ENCODE measurements at places on chromosomes 1 and 21.

- DNase-seq: no peak
Measured at GRCh38 chr1:247905181-247905580, 9.8 kb downstream of the OR2W3 start.

- no peak for DNase-seq
Measured at GRCh38 chr1:41678111-41678878, 193.8 kb upstream of the EDN2 start.

DNA sequence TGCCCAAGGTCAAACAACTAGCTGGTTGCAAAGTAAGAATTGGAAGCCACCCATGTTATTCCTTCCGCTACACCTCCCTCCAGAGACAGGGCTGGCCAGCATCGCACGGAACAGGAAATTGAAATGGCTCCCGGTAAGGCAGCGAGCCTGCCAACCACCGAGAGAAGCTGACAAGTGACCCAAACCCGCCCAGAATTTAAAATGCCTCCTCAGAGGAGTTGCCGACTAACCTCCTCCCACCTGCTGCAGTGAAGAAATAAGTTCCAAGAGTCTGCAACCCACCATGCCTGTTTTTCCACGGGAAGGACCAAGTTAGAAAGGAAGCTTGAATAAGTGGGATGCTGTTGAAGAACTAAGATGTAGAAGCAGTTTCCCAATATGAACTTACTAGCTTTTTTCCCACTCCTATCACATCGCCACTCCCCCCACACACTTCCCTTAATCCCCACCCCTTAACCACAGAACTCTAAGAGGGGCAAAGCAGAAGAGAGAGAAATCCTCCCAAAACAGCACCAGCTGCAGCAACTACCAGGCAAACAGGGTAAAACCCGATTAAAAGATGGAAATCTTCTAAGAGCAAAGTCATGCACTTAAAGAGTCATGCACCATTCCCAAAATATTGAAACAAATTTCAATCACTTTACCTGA is 78.6 kb downstream of the TIAM1 start:
- DNase-seq: peak; percentile 63

GRCh38 chr1:217564207-217564606 is 66.7 kb downstream of the GPATCH2 start:
- no peak for DNase-seq

DNA sequence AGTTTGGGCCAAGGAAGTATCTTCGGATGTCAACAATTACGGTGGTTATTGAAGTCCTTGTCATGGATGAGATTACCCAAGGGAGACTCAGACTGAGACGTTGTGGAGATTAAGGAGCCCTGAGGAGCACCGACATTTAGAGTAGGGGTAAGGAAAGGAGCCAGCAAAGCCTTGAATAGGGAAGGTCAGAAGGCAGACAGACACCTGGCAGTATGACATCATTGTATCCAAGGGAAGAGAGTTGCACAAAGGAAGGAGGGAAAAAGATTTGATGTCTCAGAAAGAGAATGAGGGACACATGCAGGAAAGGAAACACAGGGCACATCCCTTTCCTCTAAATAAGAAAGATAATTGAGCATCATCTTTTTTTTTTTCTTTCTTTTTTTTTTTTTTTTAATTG is 11.7 kb downstream of the LAMC2 start:
- DNase-seq: no peak
